HEK293T (cell line): ENCODE measurements at places on chromosomes 7 and 10.

DNA sequence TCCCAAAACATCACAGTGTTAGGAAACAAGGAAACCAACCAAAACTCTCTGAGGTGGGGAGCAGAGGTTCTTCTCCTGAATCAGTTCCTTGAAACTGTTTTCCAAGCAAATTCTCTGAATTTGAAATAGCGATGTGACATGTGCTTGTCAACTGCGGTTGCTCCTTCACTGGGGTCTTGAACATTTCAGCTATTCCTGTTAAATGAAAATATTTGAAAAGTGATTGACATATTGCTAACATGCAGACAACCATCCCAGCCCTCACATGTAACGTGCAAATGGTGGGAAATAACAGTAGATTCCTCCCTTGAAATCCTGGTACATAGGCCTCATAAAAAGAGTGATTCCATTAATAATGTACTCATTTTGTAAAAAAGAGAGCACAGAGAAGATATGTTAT, 15.9 kb downstream of the MKI67 start:
- DNase-seq: no peak

- peak; percentile 46 for DNase-seq
These were observed 1.1 kb downstream of the NKX1-2 start for GRCh38 chr10:124448696-124449169.

GRCh38 chr10:31698181-31698830, 230.3 kb downstream of the ARHGAP12 start:
- DNase-seq: no peak

DNA sequence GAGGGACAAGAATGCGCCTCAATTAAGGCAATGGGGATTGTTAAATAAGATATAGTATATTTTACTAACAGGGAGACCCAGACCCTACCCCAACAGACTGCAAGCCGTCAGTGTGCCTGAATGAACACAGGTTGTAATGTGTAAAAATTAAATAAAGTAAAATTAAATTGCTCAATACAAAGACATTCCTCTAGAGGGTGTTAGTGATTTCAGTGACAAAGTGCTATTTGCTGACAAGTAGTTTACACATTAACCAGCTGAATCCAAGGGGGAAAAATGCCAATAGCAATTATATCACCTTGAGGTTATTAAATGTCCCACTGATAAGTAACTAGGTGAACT, 110.5 kb downstream of the EBF3 start:
- DNase-seq: peak; percentile 31

DNA sequence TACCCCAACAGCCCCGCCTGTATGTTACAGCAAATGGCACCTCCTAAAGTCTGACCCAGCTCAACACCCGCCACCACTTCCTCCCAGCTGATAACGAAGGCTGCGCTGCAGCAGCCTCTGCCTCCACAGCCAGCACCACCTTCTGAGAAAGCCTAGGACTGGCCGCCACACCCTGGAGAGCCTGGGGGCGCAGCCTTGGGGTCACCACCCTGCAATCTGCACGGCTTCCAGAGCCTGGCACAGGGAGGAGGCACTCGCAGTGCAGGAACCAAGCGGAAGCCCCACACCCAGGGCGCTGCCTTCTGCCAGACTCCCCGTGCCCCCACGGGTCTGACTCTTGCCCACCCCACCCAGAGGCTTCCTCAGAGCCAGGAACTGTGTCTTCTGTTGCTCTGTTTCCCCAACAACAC, 112.5 kb downstream of the MAD1L1 start:
- DNase-seq: no peak

- no peak for DNase-seq
These were observed 17.3 kb downstream of the CYP2W1 start for GRCh38 chr7:999941-1000935.

DNA sequence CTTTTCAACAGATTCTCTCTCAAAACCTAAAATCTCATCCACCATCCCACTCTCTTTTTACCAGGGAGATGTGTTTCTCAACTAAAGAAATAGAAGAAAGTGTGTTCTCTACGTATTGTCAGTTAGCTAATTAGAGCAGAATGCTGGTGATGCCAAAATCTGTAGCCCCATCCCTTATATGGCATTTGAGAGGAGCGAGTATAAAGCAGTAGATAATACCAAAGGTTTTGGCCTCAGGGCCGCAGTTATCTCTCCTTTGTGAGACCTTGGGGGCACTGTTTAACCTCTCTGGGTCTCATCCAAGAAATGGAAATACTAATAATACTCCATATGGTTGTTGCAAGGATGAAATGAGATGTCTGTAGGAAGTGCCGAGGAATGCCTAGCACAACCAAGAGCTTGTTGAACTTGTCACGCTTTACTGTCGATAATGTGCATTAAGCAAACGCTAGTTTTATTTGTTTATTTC, 456 bp upstream of the DLD start:
- peak; percentile 11 for DNase-seq

DNA sequence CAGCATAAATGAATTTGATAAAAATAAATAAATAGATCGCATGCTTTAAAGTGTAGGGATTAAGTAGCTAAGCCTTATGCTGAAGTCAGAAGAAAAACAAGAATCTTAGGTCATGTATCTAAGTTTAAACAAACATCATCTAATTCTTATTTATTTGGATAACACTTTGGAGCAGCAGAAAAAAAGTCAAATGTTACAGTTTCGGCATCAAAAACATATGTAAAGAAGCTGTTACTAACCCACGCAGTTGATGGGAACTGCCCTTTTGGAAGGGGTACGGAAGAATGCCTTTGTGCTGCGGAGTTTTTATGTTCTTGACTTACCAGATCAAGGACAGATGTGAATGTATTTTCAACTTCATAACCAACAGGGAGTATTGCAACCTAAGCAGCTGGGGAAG, 37.3 kb upstream of the HABP2 start:
- DNase-seq: no peak

DNA sequence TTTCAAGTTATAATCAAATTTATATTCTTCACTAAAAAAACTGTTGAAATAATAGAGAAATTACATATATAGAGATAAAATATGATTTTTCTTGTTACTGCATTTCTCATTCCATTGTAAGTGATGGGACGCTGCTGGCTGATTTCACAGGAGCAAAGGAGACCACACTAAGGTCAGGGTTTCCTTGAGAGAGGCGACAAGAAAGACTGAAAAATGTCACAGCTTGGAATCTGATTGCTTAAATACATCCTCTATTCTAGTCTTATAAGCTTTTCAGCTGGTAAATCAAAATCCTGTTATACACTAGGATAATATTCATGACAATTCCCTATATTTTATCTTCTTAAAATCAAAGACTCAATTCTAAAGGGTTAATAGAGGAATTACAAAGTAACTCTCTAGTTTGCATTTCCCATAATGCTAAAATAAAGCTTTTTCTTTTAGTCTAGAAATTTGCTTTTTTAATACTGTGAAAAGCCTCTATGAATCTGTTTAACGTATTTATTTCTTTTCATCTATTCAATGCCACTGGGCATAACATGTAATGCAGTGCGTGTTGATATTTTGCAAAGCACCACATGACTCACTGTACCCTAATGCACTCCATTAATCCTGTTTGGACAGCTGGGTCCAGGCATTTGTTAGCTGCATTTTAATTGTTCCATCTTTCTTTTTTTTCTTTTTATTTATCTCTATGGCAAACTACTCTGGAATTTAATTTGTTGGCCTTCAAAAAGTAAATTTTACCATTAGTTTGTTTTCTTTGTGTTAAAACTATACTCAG, 81.7 kb downstream of the RNF32 start:
- no peak for DNase-seq

GRCh38 chr10:133150656-133151055, 9.4 kb upstream of the KNDC1 start:
- DNase-seq: no peak

GRCh38 chr7:156006024-156006423, 193.8 kb upstream of the SHH start:
- DNase-seq: no peak

- DNase-seq: no peak
These were observed 897.8 kb upstream of the PHF14 start for GRCh38 chr7:10075866-10076265.

DNA sequence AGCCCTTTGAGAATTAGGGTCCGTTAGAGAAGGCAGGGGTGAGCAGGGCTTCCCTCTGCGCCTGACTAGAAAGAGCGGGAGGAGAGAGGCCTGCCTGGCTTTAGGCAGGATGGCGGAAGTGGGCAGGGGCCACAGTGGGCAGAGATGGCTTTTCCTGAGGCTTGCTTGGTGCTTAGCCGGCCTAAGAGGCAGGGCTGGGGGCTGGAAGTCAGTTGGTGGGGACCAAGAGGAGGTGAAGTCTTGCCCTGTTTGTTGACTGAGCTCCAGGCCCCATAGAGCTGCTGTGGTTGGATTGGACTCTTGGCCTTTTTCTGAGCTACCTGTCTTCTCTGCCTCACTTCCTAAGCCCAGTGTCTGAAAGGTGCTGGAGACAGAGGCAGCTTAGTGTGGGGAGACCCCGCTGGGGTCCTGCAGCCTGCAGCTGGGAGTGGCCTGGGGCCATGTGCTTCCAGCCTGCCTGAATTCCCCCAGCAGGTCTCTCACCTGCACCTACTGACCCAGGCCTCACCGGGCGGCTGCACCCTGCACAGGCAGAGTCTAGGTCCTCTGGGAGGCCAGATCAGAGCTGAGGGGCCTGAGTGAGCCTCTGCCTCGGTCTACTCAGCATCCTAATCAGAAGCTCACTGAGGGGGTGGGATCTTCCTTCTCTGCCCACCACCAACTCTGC, 4.8 kb downstream of the FAM241B start:
- DNase-seq: no peak

DNA sequence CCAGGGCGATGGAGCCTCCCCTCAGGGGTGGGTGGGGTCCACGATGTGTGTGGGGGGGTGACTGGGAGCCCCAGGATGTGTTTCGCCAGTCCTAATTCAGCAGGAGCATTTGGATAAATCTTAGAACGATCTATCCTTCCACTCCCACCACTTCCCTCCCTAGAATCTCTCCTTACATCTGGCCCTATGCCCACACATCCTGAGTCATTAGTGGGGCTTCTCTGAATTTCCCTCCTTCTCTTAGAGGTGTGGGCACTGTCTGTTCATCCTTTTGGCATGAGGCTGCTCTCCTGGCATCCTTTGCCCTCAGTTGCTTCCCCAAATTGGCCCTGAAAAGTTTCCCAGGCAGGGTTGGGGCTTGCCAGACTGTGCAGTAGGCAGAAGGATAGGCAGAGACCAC, 1.6 kb downstream of the GHRHR start:
- no peak for DNase-seq

DNA sequence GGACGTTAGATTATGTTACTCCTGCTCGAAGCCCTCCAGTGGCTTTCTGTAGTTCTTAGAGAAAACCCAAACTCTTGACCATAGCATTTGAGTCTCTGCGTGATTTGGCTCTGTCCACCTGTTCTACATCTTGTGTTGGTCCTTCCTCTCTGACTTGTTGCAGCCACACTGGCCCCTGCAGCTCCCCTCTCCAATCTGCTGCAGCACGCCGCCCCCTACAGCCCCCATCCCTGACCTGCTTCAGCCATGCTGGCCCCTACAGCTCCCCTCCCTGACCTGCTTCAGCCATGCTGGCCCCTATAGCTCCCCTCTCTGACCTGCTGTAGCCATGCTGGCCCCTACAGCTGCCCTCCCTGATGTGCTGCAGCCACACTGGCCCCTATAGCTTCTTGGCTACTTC, 29.2 kb downstream of the TRRAP start:
- no peak for DNase-seq

- DNase-seq: no peak
These were observed 188.0 kb downstream of the TCERG1L start for GRCh38 chr10:131123496-131123895.
